ENCODE measurements at places on chromosomes 12 and 14.

DNA sequence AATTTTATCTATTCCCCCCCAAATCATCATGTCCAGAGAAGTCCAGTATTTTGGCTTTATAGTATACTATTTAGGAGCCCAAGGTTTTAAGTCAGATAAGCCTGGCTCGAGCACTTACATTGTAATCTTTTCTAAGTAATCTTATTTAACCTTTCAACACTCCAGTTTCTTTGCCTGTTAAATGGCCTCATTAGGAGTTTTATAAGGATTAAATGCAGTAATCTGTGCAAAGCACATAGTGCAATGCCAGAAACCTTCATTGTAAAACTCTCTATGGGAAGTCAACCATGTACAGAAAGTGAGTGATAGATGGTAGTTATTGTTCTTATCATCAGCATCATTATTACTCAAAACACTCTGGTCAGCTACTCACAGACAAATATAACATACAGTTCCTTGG is 1330.4 kb downstream of the SLC16A7 start:
- DNase-seq = no peak

- no peak for DNase-seq
These were observed 157.6 kb downstream of the PAH start for GRCh38 chr12:102759466-102759865.

- no peak for DNase-seq
These were observed 55.0 kb upstream of the NELL2 start for GRCh38 chr12:44930972-44931600.

DNA sequence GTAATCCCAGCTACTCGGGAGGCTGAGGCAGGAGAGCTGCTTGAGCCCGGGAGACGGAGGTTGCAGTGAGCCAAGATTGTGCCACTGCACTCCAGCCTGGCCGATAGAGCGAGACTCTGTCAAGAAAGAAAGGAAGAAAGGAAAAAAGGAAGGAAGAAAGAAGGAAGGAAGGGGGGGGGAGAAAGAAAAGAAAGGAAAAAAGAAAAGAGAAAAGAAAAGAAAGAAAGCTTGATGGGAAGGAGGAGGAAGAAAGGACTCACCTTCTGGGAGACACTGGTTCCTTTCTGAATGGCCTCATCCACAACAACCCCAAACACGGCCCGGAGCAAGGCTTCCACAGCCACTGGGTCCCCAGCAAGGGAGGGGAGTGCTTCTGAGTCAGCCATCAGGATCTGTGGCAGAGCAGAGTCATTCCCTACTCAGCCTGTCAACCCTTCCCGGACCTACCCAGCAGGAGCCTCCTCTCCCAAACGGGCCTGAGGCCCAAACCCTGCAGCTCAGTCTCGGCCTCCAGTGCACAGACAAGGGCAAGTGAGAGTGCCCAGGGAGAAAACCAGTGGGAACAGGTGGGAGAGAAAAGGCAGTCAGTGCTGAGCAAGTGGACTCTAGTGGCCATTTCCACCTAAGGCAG is 7.3 kb upstream of the ZNF740 start:
- DNase-seq = no peak

DNA sequence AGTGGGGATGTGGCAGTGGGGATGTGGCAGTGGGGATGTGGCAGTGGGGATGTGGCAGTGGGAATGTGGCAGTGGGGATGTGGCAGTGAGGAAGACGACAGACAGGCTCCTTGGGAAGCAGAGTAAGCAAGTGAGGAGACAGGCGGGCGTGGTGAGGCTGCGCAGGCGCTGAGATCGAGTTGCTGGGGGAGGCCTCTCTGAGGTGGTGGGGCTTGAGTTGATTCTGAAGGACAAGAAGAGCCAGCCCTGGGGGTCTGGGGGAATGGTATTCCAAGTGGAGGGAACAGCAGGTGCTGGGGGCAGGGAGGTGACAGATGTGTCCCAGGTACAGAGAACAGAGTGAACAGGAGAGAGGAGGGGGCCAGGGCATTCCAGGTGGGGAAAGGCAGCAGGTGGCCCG is 33.8 kb upstream of the TSPAN9 start:
- DNase-seq = no peak

GRCh38 chr12:16152885-16153673 is 124.4 kb downstream of the SLC15A5 start:
- no peak for DNase-seq

DNA sequence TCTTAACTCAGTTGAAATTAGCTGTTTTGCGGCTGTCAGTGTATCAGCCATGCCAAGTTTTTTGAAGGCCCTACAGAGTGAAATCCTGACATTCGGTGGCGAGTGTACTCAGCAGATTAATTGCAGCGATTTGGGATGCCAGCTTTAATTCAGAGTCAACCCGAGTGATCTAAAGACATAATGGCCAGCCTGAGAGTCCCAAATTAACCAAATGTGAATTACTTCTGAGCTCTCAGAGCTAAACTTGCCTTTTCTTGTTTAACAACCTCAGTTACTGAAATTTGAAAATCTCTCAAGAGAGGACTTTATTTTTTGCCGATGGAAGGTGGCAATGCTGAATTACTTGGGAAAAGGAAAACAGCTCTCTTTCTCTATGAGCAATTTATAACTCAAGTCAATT is 148.5 kb downstream of the GLT1D1 start:
- no peak for DNase-seq

- no peak for DNase-seq
These were observed 136.7 kb downstream of the ZNF664 start for GRCh38 chr12:124109760-124110159.

DNA sequence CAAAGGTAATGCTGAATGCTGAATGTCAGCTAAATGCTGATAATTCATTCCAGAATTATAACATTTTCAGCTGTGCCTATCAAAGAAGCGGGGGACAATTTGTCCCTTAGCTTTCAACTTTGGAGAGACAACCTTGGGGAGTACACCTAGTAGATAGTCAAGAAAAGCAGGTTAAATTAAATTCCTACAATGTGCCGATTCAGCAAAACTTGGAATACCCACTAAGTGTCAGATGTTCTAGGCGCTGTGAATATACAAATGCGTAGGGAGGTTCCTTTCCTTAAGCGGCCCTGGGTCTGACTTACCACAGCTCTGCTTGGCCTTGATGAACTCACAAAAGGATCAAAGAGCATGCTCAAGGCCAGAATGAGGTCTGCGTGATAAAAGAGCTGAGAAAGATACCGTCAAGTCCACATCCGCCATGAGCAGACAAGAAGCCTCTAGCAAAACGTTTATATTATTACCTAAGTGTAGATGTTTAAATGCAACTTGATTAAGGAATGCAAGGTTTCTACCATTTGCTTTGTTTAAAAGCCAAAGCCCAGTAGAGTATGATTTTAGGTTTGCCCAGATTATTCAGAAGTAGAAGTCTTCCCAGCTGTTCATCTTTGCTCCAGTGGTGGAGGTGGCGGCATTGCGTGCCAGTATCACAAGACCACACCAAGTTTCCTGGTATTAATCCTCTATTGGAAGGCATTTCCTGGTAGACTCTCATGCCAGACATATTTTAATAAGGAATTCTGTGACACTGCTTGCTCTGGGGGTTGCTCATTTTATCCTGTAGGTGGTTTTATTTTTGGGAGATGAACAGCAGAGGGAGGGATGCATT is 368.6 kb downstream of the DPF3 start:
- no peak for DNase-seq

- no peak for DNase-seq
These were observed 222.8 kb upstream of the NUDT4 start for GRCh38 chr12:93154753-93155480.

DNA sequence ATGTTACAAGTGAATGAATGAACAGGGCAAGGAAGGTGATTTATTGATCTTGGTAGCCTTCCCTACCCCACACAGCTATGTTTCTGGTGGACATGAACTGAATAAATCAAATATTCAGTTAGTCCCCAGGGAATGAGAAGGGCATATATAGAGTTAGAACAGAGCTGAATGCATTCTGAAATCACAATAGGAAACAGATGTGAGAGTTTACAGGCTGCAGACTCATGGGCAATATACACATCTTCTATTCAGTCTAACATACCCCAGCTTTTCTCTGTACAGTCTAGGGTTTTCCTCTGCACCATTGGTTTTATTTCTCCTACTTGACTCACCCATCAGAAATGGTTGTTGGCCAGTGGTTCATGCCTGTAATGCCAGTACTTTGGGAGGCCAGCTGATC is 7.3 kb upstream of the STX2 start:
- no peak for DNase-seq

DNA sequence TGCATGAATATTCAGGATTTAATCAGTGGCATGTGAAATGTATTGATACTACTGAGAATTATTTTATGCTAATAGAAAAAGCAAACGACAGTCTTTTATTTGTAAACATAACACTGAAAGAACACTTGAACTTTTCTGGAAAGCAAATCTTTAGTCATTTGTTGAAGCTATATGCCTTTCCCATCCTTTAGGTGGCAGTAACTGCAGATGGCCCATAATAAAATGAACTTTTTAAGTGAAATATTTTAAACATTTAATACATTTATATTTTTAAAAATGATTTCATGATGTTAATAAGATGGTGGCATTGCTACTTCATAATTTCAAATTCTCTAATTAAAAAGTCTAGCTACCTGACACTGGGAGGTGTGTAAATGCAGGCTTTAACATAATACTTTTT is 13.9 kb upstream of the KRR1 start:
- no peak for DNase-seq

- no peak for DNase-seq
These were observed 59.3 kb downstream of the FOXN3 start for GRCh38 chr14:89357655-89358297.

DNA sequence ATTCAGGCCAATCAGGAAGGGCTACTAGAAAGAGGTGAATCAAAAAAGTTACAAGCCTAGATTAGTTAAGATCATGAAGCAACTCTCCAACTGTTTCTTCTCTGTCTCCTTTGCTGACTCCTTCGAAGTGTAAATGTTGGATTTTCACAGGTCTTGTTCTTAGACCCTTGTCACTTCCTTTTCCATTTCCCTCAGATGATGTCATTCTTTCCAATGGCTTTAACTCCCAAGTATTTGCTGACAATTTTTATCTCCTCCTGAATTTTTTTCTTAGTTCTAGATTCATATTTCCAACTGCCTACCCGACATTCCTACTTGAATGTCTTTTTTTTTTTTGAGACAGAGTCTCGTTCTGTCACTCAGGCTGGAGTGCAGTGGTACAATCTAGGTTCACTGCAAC is 10.8 kb downstream of the GAS2L3 start:
- DNase-seq = no peak

GRCh38 chr12:52415870-52416750 is 10.0 kb upstream of the KRT82 start:
- DNase-seq = no peak

- no peak for DNase-seq
These were observed 25.8 kb upstream of the STRAP start for GRCh38 chr12:15856097-15856982.

GRCh38 chr12:79444089-79444488 is 246.7 kb downstream of the PAWR start:
- DNase-seq = no peak

DNA sequence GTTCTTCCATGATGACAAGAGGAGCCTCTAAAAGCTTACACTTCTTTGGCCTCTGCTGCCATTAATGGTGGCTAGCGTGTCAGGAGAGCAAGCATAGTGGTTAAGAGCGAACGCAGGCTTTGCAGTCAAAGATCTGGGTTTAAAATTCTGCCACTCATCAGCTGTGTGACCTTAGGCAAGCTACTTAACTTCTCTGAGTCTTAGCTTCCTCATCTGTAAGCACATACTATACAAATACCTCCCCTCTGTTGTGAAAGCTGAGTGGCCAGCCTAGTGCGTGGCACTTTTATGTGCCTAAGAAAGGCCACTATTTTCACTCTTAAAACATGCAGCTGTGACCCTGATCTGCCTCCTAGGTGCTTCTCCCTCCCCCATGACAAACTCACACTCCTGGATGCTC is 11.6 kb downstream of the APPL2 start:
- DNase-seq = no peak

- no peak for DNase-seq
These were observed 10.3 kb upstream of the PPP4R4 start for GRCh38 chr14:94163796-94164195.

DNA sequence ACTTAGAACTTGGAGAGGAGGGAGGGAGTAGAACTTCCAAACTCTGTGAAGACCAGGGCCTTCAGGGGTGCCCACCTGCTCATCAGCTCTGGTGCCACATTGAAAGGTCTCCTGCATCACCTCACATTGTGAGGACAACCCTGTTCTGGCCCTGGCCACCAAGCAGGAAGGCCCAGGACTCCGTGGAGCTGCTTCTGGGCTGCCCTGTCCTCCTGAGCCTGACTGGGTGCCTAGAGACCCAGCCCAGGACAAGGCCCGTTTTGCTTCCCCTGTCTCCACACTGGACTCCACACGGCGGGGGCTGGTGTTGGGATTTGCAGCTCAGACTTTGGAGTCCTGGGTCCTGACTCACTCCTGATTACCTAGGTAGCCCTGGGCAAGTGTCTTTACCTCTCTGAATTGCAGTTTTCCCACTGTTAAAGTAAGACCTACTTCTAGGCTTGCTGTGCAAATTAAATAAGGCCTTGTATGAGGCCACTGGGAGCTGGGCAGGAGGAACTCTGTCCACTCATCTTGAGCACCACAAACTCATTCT is 12.5 kb upstream of the KRT82 start:
- no peak for DNase-seq

DNA sequence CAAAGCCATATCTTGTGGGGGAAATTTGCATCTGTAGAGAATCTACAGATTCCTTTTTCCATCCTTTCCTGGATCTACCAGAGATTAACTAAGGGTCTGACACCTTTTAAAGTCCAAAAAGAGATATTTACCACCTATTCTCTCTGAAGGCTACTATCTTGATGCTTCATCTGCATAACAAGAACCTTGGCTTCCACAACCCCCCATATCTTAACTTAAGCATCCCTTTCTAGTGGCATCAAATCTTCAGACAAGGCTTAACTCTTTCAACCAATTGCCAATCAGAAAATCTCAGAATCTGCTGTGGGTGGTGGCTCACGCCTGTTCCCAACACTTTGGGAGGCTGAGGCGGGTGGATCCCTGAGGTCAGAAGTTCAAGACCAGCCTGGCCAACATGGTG is 74.3 kb upstream of the FICD start:
- no peak for DNase-seq

- DNase-seq = no peak
These were observed 206.0 kb upstream of the DCN start for GRCh38 chr12:91388573-91388972.

DNA sequence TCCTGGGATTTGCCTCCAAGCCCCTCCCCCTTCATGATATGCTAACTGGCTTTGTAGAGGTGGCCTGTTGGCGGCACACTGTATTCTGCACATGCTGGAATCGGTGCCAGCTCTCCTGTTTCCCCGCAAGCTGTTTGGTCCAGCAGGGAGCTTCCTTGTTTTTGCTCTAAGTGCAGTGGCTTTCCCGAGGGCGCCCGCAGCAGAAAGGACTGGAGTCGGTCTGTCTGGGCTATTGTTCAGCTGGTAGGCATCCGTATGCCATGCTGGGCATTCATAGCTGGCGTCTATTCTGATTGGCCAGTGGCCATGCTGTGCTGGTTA is 88.9 kb upstream of the MED13L start:
- DNase-seq = no peak

DNA sequence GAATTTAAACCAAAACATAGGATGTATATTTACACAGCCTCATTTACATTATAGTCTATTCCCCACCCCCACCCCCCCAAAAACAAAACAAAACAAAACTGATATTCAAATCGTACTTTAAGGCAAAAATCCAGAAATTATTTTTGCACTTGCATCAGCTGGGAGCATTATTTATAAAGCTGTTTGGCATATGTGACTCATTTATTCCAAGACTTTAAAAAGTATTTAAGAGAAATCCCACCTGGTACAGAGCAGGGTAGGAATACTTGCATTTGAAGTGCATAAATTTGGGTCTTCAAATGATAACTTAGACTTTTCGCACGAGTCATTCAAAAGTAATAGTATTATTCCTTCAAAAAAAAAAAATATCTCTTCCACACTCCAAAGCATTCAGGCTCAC is 1.1 kb downstream of the KLHL28 start:
- DNase-seq = no peak

Measured in stimulated activated CD8-positive, alpha-beta memory T cell treated with anti-CD3 and anti-CD28 coated beads, Interleukin-4, amount 100 ng/mL, for 1 hour (primary cell).